ENCODE measurements at places on chromosomes 2 and 18.

GRCh38 chr2:28093308-28093707 lies 202.8 kb downstream of the BABAM2 start:
- no peaks in the 10 kb centered on the region for H3K36me3 ChIP-seq
- no peak overlapping the region for H3K27ac ChIP-seq
- no peaks in the 10 kb centered on the region for H3K4me1 ChIP-seq
- no peak for DNase-seq
- H3K27me3 ChIP-seq, result no peaks in the 10 kb centered on the region

- H3K27ac ChIP-seq, result no peak overlapping the region
- no peak overlapping the region for H3K4me3 ChIP-seq
- no peak for DNase-seq
- H3K36me3 ChIP-seq, result no peaks in the 10 kb centered on the region
- H3K4me1 ChIP-seq, result no peaks in the 10 kb centered on the region
- H3K27me3 ChIP-seq, result no peaks in the 10 kb centered on the region
Observed at GRCh38 chr2:220855296-220855695, 716.8 kb downstream of the EPHA4 start.

DNA sequence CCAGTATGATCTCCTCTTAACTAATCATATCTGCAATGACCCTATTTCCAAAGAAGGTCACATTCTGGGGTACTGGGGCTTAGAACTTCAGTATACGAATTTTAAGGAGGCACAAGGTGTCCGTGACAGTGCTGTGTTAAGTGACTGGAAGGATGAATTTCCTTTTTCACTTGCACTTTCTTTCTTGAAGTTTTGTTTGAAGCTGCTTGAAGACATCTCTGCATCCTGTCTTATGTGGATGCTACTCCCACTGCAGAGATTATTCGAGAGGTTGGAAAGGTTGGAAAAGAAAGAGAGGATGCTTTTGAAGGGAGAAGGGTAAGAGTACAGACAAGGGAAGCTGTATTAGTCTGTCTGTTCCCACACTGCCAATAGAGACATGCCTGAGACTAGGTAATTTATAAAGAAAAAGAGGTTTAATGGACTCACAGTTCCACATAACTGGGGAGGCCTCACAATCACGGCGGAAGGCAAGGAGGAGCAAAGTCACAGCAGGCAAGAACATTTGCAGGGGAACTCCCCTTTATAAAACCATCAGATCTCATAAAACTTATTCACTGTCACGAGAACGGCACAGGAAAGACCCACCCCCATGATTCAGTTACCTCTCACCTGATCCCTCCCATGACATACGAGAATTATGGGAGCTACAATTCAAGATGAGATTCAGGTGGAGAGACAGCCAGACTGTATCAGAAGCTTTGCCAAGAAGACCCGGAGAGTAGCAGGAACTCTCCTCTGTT lies 3.6 kb upstream of the RNF144A start:
- H3K36me3 ChIP-seq, result no peaks in the 10 kb centered on the region
- no peaks in the 10 kb centered on the region for H3K27me3 ChIP-seq
- peaks cover 3% of the 10 kb centered on the region for H3K4me1 ChIP-seq
- H3K4me3 ChIP-seq, result no peak overlapping the region
- no peak for DNase-seq

- H3K4me1 ChIP-seq, result peaks cover 42% of the 10 kb centered on the region
- no peak for DNase-seq
- peak overlapping the region; percentile 70 for H3K27ac ChIP-seq
- H3K36me3 ChIP-seq, result no peaks in the 10 kb centered on the region
Observed at GRCh38 chr2:54550547-54550946, 94.4 kb downstream of the SPTBN1 start.

DNA sequence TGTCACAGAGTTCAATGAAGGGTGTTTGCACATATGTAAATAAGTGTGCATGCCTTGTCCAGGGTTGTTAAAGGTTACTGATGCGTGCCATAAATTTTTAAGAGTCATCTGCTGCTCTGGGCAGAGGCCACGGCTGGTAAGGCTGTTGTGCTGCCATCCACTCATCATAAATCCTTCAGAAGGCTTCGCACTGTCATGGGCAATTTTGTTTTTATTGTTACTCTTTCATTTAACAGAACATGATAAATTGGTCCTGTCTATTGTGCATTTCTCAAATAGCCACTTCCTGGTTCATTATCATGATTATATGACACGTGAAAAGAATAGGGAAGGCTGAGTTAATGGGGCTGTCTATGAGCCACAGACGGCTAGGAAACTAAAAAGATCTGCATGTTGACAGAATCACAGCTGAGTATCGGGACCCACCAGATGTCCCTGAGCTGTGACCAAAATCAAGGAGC lies 634.3 kb upstream of the SOX11 start:
- no peaks in the 10 kb centered on the region for H3K4me1 ChIP-seq
- H3K27ac ChIP-seq, result no peak overlapping the region
- DNase-seq, result no peak
- no peak overlapping the region for H3K4me3 ChIP-seq
- no peaks in the 10 kb centered on the region for H3K27me3 ChIP-seq

GRCh38 chr18:79954791-79955190 lies 3.3 kb upstream of the SLC66A2 start:
- peak overlapping the region; percentile 82 for H3K27ac ChIP-seq
- H3K4me1 ChIP-seq, result peaks cover 17% of the 10 kb centered on the region
- no peaks in the 10 kb centered on the region for H3K36me3 ChIP-seq
- H3K27me3 ChIP-seq, result no peaks in the 10 kb centered on the region
- H3K4me3 ChIP-seq, result no peak overlapping the region

GRCh38 chr2:182404092-182404491 lies 22.7 kb downstream of the PDE1A start:
- no peaks in the 10 kb centered on the region for H3K36me3 ChIP-seq
- no peak overlapping the region for H3K4me3 ChIP-seq
- no peak overlapping the region for H3K27ac ChIP-seq
- no peak for DNase-seq

- no peak overlapping the region for H3K4me3 ChIP-seq
- no peak overlapping the region for H3K27ac ChIP-seq
- no peak for DNase-seq
- no peaks in the 10 kb centered on the region for H3K4me1 ChIP-seq
- no peaks in the 10 kb centered on the region for H3K27me3 ChIP-seq
- peaks cover 13% of the 10 kb centered on the region for H3K36me3 ChIP-seq
Observed at GRCh38 chr18:45958730-45959129, 8.4 kb downstream of the EPG5 start.

GRCh38 chr2:4832642-4833041 lies 859.5 kb upstream of the SOX11 start:
- no peak overlapping the region for H3K4me3 ChIP-seq

- no peak overlapping the region for H3K27ac ChIP-seq
- no peaks in the 10 kb centered on the region for H3K27me3 ChIP-seq
- no peaks in the 10 kb centered on the region for H3K4me1 ChIP-seq
- no peak overlapping the region for H3K4me3 ChIP-seq
- no peak for DNase-seq
- H3K36me3 ChIP-seq, result no peaks in the 10 kb centered on the region
Observed at GRCh38 chr2:50820176-50820575, 211.8 kb downstream of the NRXN1 start.

- H3K4me3 ChIP-seq, result no peak overlapping the region
- H3K4me1 ChIP-seq, result no peaks in the 10 kb centered on the region
- no peak for DNase-seq
- H3K27ac ChIP-seq, result no peak overlapping the region
- H3K27me3 ChIP-seq, result no peaks in the 10 kb centered on the region
- H3K36me3 ChIP-seq, result no peaks in the 10 kb centered on the region
Observed at GRCh38 chr2:200254773-200255172, 51.7 kb upstream of the SPATS2L start.

- no peaks in the 10 kb centered on the region for H3K27me3 ChIP-seq
- no peaks in the 10 kb centered on the region for H3K36me3 ChIP-seq
- DNase-seq, result no peak
Observed at GRCh38 chr18:37450434-37451132, 115.0 kb downstream of the CELF4 start.

DNA sequence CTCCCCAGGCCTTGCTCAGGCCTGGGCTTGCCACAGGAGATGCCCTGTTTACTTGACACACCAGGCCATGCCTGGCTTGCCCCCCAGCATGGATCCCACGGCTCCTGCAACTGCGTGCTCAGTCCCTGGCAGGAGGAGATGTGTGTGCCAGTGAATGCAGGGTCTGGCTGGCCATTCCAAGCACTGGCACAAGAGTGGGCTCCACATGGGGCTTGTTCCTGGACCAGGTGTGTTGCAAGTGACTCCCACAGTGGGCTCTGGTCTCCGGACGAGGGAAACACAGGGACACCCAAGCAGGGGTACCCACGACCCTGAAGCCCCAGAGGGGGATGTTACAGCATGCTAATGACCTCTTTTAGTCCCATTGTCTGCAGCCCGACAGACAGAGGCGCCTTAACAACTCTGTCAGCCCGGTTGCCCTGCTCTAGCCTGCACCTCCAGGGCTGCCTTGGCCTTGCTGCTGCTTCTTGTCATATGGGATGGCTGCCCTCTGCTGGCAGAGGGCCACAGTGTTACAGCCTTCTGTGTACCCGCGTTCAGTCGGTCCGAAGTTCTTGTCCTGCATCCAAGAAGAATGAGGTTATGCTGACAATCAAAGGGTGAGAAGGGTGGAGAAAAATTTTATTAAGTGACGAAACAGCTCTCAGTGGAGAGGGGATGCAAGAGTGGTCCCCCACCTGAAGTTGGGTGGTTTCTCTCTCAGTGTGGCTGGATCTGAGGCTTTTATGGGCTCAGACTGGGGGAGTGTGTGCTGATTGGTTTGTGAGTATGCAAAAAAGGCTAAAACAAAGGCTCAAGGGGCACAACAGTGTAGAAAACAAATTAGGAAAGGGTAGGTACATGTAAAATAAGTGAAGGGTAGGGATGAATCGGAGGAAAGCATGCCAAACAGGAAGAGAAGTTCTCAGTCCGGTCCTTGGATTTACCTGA lies 180.4 kb downstream of the MBD5 start:
- H3K4me3 ChIP-seq, result no peak overlapping the region
- no peaks in the 10 kb centered on the region for H3K4me1 ChIP-seq
- no peak overlapping the region for H3K27ac ChIP-seq
- no peaks in the 10 kb centered on the region for H3K27me3 ChIP-seq

- no peaks in the 10 kb centered on the region for H3K36me3 ChIP-seq
- DNase-seq, result no peak
- no peak overlapping the region for H3K27ac ChIP-seq
- no peaks in the 10 kb centered on the region for H3K27me3 ChIP-seq
- H3K4me3 ChIP-seq, result no peak overlapping the region
- no peaks in the 10 kb centered on the region for H3K4me1 ChIP-seq
Observed at GRCh38 chr2:149394864-149395263, 64.5 kb downstream of the LYPD6 start.

- H3K27ac ChIP-seq, result peak overlapping the region; percentile 7
- no peaks in the 10 kb centered on the region for H3K27me3 ChIP-seq
- H3K4me3 ChIP-seq, result no peak overlapping the region
- no peaks in the 10 kb centered on the region for H3K36me3 ChIP-seq
- no peak for DNase-seq
- H3K4me1 ChIP-seq, result peaks cover 17% of the 10 kb centered on the region
Observed at GRCh38 chr2:101790857-101791256, 93.3 kb downstream of the MAP4K4 start.

DNA sequence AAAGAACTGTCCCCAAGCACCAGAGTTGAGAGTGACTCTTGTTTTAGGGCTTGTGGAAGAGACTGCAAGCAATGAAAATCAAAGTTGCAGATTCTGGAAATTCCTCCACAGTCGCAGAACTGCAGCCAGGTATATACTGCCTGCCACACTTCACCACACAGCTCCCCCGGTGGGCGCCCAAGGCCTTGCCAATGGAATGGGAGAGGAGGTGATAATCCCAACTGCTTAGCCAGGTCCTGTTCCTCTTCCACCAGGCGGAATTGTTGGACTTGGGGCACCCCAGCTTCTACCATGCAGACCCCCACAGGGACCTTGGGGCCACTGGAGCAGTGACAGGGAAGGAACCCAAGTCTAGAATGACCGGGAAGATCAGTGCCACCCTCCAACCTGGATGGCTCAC lies 4.8 kb upstream of the PDIA6 start:
- H3K27me3 ChIP-seq, result no peaks in the 10 kb centered on the region
- no peak for DNase-seq
- H3K4me1 ChIP-seq, result no peaks in the 10 kb centered on the region
- no peaks in the 10 kb centered on the region for H3K36me3 ChIP-seq

- H3K27me3 ChIP-seq, result no peaks in the 10 kb centered on the region
- peaks cover 23% of the 10 kb centered on the region for H3K4me1 ChIP-seq
- no peak overlapping the region for H3K4me3 ChIP-seq
- H3K36me3 ChIP-seq, result no peaks in the 10 kb centered on the region
Observed at GRCh38 chr2:74027496-74027895, 42.8 kb downstream of the TET3 start.

GRCh38 chr2:27714851-27715291 lies 51.2 kb downstream of the SLC4A1AP start:
- H3K4me3 ChIP-seq, result no peak overlapping the region
- no peak for DNase-seq
- H3K4me1 ChIP-seq, result no peaks in the 10 kb centered on the region
- peak overlapping the region; percentile 24 for H3K27ac ChIP-seq
- no peaks in the 10 kb centered on the region for H3K36me3 ChIP-seq
- peaks cover 22% of the 10 kb centered on the region for H3K27me3 ChIP-seq

GRCh38 chr2:128169094-128169493 lies 78.1 kb downstream of the UGGT1 start:
- H3K27me3 ChIP-seq, result no peaks in the 10 kb centered on the region
- no peaks in the 10 kb centered on the region for H3K36me3 ChIP-seq
- no peak overlapping the region for H3K27ac ChIP-seq
- H3K4me1 ChIP-seq, result no peaks in the 10 kb centered on the region
- DNase-seq, result no peak

DNA sequence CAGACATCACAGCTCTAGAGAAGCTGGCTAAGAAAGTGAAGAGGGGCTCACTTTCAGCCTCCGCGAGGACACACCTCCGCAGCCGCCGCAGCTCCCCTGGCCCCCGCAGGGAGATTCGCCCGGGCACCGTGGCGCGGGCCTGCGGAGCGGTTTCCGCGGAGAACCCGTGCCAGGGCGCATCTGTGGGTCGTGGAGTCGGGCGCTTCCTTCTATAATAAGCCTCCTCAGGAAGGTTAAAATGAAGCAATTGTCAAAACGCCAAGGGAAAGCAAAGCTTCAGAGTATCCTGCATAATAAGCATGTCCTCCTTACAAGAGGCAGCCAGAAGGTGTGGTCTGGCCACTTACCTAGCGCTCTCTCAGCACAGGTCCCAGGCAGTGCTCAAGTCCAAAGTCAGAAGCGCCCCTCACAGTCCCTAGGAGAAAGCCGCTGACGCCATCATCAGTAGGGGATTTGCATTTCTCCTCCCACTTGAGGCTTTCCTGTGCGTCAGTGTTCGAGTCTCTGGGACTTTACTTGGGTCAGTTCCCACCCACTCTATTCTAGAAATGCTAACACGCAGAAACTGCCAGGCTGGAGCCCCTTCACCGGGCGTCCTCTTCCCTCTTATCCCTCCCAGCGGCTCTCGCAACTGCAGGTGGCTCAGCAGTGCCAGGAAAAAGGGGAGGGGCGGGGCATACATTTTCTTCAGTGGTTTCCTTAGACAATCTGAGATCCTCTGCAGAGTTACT lies at the start of gene STAT4:
STAT4 (minus strand) TSS at position 395 of the 731 bp plus-strand sequence. CDS start 2,791 bp downstream, outside the sequence.
- H3K27ac ChIP-seq, result peak within 1 kb of the TSS; percentile 50
- H3K27me3 ChIP-seq, result no peaks in the 10 kb centered on the region
- peak within 1 kb of the TSS; percentile 22 for H3K4me3 ChIP-seq
- no peaks in the 10 kb centered on the region for H3K36me3 ChIP-seq
- peak; percentile 81 for DNase-seq

All from transverse colon (tissue), 4 donors.